NCI-H1092 treated with DMSO at 0.1 percent for 48 hours (cell line): ENCODE measurements at places on chromosomes 5 and 9.

GRCh38 chr5:160357861-160358411 is 12.5 kb downstream of the C1QTNF2 start:
- DNase-seq, result no peak

GRCh38 chr5:57493034-57493433 is 10.4 kb upstream of the ACTBL2 start:
- DNase-seq, result no peak

GRCh38 chr9:2494562-2494961 is 127.0 kb upstream of the VLDLR start:
- DNase-seq, result no peak

GRCh38 chr5:146560205-146560812 is 44.3 kb upstream of the GPR151 start:
- no peak for DNase-seq

- DNase-seq, result no peak
Measured at GRCh38 chr5:135839566-135839965, 5.1 kb downstream of the SLC25A48 start.

- DNase-seq, result no peak
Measured at GRCh38 chr9:35844628-35845270, 15.7 kb downstream of the TMEM8B start.

- no peak for DNase-seq
Measured at GRCh38 chr5:56270058-56270457, 36.9 kb upstream of the ANKRD55 start.

- DNase-seq, result no peak
Measured at GRCh38 chr5:92144824-92145223, 761.7 kb upstream of the ARRDC3 start.

- DNase-seq, result no peak
Measured at GRCh38 chr5:124963236-124963919, 216.9 kb upstream of the ZNF608 start.

DNA sequence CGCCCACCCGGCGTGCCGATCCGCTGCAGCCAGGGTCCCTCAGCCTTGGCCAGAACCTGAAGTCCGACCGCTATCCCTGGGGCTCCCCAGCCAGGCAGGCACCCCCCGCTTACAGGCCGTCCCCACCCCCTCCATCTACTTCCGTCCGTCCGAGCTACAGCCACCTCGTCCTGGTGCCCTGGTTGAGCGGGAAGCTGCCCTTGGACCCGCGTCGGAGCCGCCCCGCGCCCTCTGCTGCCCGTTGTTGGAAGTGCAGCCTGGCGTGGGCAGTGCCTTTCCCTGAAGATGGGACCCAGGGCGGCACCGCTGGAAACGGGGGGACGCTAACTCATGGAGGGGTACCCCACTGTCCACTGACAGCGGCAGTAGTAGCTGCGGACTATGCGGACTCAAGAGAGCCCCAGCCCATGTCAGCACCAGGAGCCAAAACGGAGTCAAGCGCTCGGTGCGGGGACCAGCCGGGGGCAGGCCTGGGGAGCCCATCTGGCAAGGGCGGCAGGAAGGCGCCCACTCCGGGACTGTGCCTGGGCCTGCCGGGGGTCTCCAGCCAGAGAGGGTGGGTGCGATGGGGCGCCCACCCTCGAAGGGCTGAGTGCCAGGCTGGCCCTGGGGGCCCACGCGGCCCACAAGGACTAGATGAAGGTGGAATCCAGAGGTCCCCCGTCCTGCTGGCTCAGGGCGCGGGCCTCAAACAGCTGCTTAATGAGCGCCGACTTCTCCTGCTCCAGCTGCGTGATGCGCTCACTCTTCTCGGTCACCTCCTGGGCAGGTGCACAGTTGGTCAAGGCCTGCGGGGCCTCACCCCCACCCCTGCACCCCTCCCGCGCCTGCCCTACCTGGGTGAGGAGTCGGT is 6.1 kb downstream of the SAPCD2 start:
- peak; percentile 29 for DNase-seq

DNA sequence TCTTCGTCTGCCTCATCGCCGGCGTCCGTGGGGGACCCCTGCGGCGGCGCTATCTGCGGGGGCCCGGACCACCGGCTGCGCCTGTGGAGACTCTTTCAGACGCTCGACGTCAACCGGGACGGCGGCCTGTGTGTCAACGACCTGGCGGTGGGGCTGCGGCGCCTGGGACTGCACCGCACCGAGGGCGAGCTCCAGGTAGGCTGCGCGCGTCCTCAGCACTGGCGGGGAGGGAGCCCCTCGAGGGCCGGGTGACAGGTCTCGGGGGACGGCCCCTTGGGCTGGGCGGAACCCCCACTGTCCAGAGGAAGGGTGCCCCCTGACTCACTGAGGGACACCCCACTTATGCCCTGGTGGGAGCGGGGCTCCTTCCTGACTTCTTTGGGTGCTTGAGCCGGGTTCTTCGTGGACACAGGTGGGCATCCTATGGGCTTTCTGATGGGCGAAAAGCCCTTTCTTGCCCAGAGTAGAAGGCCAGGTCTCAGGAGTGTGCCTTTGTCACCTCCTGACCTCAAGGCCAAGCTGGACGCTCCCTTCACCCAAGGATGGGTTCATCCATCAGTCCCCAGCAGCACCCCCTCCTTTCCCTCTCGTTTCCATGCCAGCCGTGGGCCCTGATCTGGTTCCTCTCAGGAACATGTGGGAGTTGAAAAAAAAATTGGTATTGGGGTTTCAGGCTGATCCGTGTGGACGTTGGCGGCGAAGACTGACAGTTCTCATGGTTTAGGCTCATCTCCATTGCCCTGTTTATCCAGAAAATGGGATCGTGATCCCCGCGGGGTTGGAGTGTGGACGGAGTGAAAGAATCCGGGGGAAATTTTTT is 564 bp downstream of the SLC25A25 start:
- DNase-seq, result peak; percentile 49

DNA sequence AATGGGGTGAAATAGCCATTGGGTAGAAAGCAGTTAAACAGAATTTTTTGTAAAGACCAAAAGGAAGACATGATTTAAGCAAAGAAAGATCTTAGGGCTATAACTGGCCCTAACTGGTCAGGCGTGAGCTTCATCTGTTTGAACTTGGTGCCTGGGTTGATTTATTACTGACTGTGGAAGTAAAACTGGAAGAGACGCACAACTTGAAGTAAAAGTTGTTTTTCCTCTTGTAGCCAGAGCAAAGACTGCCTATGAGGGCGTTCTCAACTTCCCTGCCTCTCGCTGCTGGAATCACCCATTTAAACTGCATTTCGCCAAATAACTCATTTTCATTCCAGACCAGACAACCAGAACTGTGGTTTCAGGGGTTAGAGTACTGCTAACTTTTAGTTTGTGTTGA is 1.5 kb downstream of the THBS4 start:
- DNase-seq, result no peak

GRCh38 chr5:24642022-24642421 is 2.8 kb downstream of the CDH10 start:
- DNase-seq, result peak; percentile 49

DNA sequence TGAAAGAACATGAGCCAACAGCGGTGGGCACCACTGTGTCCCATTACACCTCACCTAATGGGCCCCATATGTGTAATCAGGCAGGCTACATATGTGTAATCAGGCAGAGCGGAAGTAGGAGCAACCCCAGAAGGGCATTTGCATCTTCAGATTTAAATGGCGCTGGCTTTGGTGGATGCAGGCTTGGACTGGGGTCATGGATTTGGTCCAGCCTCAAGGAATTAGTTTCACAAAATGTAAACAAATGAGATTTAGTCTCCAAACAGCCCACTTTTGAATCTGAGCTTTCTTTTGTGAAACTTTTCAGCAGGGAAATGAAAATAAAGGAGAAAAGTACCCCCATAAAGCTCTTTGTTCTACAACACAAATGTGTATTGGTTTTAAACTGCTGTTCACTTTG is 161.3 kb downstream of the LPAR1 start:
- no peak for DNase-seq

GRCh38 chr5:171263181-171263580 is 45.9 kb upstream of the TLX3 start:
- DNase-seq, result no peak

- no peak for DNase-seq
Measured at GRCh38 chr5:58974083-58974482, 391.2 kb downstream of the RAB3C start.

DNA sequence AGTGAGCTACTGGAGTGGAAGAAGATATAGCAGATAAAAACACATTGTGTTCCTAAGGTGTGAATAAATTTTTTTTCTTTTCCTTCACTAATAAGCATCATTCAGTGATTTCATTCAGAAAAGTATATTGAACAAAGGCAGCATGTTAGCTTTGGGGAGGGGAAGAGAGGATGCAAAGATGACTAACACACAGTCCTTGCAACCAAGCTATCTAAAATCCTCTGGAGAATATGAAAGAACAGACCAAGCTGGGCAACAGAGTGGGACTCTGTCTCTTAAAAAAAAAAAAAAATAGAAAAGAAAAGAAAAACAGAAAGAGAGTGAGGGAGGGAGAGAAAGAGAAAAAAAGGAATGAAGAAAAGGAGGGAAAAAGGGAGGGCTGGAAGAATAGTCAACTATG is 22.3 kb upstream of the OMD start:
- no peak for DNase-seq

DNA sequence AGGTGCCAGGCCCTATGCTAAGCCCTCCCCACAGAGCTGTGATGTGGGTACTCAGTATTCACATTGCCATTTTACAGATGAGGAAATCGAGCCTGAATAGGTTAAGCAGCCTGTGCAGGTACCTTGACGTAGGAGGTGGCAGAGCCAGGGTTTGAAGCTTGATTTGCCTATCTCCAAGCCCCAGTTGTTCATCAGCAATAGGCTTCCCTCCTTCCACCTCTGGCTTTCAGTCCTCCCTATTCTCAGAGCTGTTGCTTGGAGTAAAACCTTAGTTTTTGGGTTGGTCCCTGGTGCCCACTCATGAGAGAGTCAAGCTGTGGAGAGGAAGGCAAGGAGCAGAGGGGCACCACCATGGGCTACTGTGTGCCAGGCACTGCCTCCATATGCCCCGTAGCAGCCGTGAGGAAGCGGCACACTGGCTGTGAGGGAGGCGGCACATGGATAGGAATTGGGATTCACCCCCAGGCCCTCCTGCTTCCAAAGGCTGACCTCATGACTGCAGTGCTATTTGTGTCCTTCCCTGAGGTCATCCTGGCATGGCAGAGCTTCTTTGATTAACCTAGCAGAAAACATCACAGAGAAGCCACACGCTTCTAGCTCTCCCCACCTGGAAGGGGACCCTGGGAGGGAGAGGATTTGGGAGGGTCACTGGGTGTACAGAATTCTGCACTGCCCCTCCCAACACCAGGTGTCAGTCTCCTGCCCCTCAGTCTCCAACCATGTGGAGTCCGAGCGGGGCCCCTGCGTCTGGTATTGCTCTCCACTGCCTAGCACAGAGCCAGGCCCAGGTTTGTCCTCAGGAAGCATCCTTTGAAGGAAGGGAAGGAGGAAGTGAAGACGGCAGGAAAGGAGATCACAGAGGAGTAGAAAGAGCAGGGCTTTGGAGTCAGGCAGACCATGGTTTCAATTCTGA is 109.8 kb downstream of the RGS3 start:
- DNase-seq, result no peak

DNA sequence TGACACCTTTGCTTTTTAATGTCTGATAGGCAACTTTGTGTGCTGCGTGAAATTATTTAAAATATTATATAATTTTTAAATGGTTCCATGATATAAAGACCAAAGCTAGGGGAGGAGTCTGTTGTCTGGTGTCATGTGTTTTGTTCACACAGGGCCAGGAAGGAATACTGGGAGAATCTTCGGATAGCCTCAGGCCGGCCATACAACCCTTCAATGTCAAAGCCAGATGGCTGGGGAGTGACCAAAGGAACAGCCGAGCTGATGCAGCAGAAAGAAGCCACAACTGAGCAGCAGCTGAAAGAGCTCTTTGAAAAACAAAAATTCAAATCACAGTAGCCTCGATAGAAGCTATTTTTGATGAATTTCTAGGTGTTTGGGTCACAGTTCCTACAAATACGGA is 19.2 kb downstream of the BHMT start:
- DNase-seq, result no peak

DNA sequence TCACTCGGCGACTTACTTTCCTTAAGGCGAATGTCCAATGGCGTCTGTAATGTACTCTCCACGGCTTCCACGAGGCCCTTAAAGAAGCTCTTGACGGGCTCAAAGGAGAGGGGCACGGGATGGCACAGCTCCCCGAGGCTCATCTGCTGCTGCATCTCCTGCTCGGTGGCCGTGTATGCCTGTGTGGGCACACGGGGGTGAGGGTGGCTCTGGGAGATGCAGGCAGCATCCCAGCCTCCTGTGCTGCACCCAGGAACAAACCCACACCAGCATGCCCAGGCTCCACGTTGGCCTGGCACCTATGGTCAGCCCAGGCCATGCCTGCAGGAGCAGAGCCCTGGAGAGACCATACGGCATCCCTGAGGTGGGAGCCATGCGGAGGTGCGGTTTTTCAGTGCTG is 24.2 kb downstream of the TRIM14 start:
- no peak for DNase-seq

DNA sequence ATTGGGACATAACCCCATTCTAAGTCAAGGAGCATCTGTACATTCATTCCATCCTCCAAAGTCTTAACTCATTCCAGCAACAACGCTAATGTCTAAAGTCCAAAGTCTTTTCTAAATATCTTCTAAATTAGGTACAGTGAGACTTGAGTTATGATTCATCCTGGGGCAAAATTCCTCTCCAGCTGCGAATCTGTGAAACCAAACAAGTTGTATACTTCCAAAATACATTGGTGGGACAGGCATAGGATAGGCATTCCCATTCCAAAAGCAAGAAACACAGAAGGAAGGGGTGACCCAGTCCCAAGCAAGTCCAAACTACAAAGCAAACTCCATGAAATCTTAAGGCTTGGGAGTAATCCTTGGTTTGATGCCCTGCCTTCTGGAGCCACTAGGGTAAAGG is 97.6 kb upstream of the FANCC start:
- no peak for DNase-seq

DNA sequence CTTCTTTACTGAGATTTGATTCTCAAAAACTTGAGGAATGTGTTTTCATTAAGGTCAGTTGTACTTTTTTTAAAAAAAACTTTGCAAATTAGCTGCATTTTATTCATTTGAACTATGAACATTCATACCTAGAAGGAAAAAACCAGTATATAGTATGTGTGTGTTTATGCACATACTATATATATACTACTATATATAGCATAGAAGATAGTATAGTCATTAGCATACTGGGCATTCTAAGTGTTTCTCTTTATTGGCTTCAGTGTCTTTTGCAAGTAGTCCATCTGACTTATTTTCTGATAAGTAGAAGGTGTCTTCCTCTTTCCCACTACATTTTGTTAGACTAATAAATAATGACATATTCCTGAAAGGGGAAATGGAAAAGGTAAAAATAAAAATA is 33.0 kb downstream of the ELOVL7 start:
- DNase-seq, result no peak

DNA sequence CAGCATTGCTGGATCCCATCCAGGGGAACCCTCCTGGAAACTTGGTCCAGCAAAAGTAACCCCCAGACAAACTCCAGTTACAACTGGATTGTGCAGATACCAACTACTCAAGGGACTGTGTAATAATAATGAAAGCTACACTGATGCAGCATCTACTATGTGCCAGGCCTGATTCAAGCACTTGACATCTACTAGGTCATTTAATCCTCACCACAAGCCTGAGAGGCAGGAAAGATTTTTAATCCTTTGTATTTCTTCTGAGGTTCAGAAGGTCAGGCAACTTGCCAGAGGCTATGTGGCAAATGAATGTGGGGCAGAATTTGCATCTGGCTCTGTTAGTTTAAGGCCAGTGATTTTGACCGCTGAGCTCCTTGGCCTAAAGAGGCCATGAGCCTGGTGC is 29.5 kb upstream of the FOXI1 start:
- no peak for DNase-seq

- DNase-seq, result no peak
Measured at GRCh38 chr5:149667829-149668330, 62.2 kb upstream of the PPARGC1B start.

GRCh38 chr9:127488946-127489345 is 37.6 kb downstream of the LRSAM1 start:
- no peak for DNase-seq

GRCh38 chr9:70614786-70615463 is 200.5 kb upstream of the KLF9 start:
- no peak for DNase-seq
